HEK293T (cell line): ENCODE measurements at places on chromosomes 3 and 15.

DNA sequence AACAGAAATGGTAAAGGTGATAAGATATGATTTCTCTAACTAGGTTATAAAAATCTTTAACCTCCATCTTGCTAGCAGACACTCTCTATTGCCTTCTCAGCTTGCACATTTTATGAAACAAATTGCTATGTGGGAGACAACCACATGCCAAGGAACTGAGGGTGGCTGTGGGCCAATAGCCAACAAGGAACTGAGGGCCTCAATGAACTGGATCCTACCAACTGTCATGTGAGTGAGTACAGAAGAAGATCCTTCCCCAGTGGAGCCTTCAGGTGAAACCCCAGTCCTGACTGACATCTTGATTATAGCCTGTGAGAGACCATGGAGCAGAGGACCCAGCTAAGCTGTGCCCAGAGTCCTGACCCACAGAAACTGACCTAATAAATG, 129.2 kb upstream of the LRIG1 start:
- DNase-seq: no peak

GRCh38 chr15:82832601-82833361, 23.4 kb downstream of the WHAMM start:
- DNase-seq: no peak

GRCh38 chr3:33364060-33364459, 76.1 kb downstream of the UBP1 start:
- DNase-seq: no peak

GRCh38 chr15:21260966-21261395, 179.3 kb downstream of the POTEB3 start:
- DNase-seq: no peak

GRCh38 chr15:84810073-84810840, 6.9 kb upstream of the ALPK3 start:
- no peak for DNase-seq

DNA sequence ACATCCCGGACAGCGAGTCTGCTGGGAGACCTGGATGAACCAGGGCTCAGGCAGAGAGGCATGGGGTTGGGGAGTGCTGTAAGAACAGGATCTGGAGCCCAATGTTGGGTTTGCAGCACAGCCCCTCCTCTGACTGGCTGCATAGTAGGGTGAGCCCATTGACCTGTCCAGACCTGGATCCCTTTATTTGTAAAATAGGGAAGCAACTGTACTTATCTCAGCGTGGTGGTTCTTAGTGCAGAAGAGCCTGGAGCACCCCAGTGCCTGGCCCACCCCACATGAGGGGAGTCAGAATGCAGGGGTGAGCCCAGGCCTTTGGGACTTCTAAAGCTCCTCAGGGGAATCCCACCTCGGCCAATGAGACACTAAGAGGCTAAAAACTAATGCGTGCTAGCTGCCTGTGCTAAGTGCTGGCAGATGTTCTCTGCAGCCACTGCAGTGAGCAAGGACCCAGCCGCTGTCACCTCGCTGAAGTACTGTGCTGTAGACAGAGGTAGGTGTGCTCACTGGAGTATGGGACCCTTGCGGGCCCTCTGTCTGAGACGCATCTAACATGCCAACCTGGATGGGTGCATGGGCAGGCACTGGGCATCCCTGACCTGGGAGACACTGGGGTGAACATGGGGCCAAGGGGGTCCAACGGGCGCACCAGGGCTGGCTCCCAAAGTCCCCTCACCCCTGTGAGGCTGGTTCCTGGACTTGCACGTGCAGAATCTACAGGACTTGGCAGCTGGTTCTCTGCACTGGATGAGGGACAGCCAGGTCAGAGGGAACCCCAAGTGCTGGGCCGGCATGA, 95.6 kb downstream of the ATP10A start:
- no peak for DNase-seq

- DNase-seq: no peak
Measured at GRCh38 chr15:75561888-75562287, 17.2 kb downstream of the PTPN9 start.

DNA sequence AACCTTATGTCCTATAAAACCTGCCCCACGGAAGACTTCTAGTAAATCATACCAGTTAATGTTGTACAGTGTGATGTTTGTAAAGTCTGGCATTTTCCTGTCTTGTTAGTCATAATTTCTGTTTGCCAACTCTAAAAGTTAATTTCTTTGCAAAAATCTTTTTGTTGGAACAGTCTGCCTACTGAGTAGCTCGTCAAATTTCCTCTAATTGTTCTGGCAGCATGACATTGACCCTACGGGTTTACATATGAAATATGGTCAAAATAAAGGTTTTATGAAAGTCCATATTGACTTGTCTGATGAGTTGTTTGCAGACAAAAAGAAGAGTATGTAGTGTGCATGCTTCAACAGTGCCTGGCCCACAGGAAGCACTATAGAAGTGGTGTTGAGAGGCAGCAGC, 79.8 kb upstream of the SOX2 start:
- no peak for DNase-seq

GRCh38 chr3:29906906-29907305, 626.0 kb downstream of the RBMS3 start:
- DNase-seq: no peak

DNA sequence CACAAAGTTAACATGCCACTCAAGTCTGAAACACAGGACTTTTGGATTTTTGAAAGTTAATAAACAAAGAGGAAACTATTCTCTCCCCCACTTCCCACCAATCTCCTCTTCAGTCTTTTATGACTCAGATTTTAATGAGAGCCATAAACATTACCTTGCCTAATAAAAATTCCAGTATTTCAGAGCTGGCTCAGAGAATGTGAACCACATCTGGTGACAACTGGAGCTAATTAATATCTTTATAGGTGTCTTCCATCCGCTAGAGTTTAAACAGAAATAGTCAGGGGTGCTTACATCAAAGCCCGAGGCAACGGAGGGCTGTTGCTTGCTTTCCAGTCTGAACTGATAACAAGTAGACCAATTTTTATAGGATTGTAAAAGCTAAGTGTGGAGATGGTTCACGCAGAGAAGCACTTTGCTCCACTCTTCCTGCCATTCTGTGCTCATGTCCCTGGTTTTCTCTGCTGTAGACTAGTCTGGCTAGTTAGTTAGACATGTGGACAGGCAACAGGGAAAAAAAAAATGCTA, 363.6 kb downstream of the NR2F2 start:
- peak; percentile 64 for DNase-seq

GRCh38 chr15:40364251-40364650, 6.2 kb downstream of the DISP2 start:
- DNase-seq: no peak

DNA sequence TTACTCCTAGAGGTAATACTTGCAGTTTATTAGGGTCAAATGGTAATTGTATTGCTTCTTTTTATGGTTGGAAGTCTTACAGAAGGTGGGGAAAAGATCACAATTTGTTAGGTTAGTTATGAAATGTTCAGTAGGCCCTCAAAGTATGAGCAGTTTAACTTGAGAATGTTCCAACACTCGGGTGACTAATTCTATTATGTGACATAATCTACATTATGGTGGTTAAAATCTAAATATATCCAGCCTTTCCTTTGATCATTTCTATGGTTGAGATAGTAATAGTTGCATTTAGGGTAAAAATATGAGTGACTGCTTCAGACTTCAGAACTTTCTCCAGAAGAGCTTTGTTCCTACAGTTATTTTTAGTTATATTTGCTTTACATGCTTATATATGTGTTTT, 19.6 kb upstream of the FBXO22 start:
- no peak for DNase-seq

DNA sequence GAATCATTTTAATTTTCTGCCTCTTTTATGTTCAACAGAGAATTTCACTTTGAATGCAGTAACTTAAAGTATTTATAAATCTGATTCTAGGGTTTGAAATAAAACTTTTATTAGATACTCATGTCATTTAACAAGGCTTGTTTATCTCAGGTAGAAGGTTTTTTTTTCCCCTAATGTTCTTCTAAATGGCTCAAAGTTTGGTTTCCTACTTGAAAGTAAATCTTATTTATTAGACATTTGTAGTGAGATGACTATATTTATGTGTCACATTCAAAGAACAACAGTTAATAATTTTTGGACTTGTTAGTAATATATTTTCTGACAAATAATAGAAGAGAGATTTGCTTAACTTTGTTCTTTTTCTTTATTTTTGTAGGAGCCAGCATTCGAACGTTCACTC, 63.9 kb downstream of the NEO1 start:
- DNase-seq: no peak

DNA sequence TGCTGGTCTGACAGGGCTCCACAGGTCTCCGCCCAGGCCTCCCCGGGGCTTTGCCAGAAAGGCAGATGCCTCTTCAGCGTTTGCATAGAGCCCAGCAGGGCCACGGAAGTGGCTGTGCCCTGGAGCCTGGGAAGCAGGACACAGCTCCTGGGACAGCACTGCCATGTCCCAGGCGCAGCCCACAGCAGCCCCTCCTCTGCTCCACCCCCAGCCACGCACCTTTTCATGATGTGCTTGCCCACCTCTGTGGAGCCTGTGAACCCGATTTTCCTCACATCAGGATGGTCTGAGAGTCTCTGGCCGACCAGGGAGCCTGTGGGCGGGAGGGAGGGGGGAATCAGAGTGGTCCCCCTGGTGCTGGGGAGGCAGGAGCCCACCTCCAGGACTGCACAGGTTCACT, 33.9 kb upstream of the SLC41A3 start:
- DNase-seq: no peak

DNA sequence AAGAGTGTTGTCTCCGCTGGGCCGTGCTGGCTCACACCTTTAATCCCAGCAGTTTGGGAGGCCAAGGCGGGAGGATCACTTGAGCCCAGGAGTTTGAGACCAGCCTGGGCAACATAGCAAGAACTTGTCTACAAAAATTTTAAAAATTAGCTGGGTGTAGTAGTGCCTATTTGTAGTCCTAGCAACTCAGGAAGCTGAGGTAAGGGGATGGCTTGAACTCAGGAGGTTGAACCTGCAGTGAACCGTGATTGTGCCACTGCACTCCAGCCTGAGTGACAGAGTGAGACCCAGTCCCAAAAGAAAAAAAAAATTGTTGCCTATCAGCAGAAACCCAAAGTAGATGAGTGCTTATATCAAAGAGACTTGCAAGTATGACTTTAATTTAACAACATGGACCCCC, 12.7 kb upstream of the AKAP13 start:
- DNase-seq: no peak

GRCh38 chr3:191282251-191283185, 46.7 kb upstream of the CCDC50 start:
- DNase-seq: no peak

GRCh38 chr3:134955874-134956273, 160.8 kb downstream of the EPHB1 start:
- DNase-seq: no peak

- no peak for DNase-seq
Measured at GRCh38 chr3:197746801-197747237, 2.9 kb upstream of the FYTTD1 start.

- no peak for DNase-seq
Measured at GRCh38 chr15:43253431-43254403, 13.0 kb downstream of the TGM5 start.

- DNase-seq: no peak
Measured at GRCh38 chr15:98174286-98174685, 213.8 kb downstream of the ARRDC4 start.

GRCh38 chr3:190089711-190090110, 31.0 kb downstream of the P3H2 start:
- DNase-seq: no peak

DNA sequence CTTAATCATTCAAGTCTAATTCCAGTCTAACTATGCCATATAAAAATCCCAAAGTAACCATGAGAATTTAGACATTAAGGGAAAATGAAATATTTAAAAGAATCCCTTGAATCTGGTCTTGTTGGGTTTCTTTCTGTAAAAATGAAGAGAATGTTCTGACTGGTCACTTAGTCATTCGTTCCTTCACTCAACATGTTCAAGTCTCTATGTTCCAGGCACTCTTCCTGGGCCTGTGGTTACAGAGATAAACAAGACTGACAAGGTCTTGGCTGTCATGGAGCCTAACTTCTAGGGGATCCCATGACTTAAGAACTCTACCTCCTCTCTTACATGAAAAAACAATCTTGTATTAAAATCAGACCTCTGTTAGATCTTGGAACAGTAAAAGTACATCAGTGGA, 638.6 kb upstream of the TBL1XR1 start:
- no peak for DNase-seq

- DNase-seq: no peak
Measured at GRCh38 chr3:187046033-187046432, 93.3 kb downstream of the RPL39L start.

DNA sequence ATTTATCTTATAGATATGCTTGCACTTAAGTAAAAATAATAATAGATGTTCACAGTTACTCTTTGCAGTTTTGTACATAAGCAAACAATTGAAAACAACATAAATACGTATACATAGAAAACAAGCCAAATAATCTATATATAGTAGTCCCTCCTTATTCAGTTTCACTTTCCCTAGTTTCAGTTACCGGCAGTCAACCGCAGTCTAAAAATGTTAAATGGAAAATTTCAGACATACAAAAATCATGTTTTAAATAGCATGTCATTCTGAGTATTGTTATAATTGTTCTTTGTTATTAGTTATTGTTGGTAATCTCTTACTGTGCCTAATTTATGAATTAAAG, 262.0 kb downstream of the CGGBP1 start:
- DNase-seq: no peak

DNA sequence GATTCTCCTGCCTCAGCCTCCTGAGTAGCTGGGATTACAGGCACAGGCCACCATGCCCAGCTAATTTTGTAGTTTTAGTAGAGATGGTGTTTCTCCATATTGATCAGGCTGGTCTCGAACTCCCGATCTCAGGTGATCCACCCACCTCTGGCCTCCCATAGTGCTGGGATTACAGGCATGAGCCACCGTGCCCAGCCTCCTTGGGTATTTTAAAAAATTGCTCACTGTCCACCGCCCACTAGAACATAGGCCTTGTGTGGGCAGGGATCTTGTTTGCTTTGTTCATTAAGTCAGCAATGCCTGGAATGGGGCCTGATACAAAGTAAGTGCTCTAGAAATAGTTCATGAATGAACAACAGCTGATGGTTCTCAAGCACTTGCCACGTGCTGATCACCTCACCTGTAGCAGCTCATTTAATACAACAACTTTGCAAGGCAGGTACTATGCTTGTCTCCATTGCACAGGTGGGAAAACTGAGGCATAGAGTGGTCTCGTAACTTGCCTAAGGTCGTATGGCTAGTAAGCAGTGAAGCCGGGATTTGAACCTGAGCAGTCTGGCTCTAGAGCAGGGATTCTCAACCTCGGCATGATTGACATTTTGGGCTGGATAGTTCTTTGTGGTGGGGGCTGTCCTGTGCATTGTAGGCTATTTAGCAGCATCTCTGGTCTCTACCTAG, 12.7 kb upstream of the CTSH start:
- DNase-seq: no peak

GRCh38 chr3:153897025-153897723, 224.0 kb upstream of the ARHGEF26 start:
- DNase-seq: no peak

GRCh38 chr3:116815831-116816588, 106.4 kb downstream of the TUSC7 start:
- no peak for DNase-seq

DNA sequence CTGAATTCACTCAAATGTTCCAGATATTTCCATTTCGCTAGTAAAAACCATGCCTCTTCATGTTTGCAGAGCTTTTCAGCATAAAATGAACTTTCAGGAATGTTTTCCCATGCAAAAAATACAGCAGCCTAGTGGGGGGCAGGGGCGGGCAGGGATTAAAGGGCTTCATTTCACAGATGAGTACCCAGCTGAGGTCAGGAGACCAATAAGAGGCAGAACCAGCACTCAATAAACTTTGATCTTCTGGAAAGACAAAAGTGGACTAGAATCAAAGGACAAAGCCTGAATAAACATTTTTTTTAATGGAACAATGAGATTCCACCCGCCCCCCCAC, 8.0 kb downstream of the KLHL25 start:
- DNase-seq: no peak
